ENCODE measurements at places on chromosomes 3 and 15. TPM values are rescaled to one million over a fixed set of nuclear protein-coding genes. Genes with fewer than 3 reads are reported as not detected.
A peak's percentile ranks its signal among the peaks of the same experiment; 100 is the strongest.

The GOLGA8T gene
- total RNA-seq = 0.97 TPM

The ZDHHC23 gene
- 1.7 TPM for total RNA-seq

The TM4SF1 gene
- total RNA-seq = 141 TPM

The MNS1 gene
- total RNA-seq = 0.42 TPM

The SLC35G2 gene
- 3.5 TPM for total RNA-seq

The FAM81A gene
- 3.5 TPM for total RNA-seq

The OR5H6 gene
- not detected for total RNA-seq

The CP gene
- 2.8 TPM for total RNA-seq

The DNASE1L3 gene
- total RNA-seq = 0.44 TPM

The STAB1 gene
- total RNA-seq = 61.6 TPM

DNA sequence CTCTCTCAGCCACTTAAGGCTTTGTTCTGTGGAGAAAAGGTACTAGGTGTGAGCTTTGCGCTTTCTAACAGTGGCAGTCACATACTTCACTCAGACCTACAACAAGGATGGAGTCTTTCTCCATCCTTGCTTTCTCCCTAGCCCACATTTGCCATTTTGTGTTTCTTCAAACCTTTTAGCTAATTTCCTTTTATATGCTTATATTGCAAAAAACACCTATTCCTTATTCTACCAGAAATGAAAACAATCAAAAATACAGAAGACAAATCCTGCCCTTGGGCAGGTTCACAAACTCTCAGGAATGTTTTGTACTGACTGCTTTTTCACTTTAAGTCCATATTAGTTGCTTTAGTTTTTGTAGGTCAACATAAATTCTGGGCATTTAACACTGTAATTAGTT lies 914.2 kb downstream of the SQOR start:
- H3K27me3 ChIP-seq = no peaks in the 10 kb centered on the region
- DNase-seq = no peak
- H3K27ac ChIP-seq = no peak overlapping the region
- no peaks in the 10 kb centered on the region for H3K4me1 ChIP-seq

DNA sequence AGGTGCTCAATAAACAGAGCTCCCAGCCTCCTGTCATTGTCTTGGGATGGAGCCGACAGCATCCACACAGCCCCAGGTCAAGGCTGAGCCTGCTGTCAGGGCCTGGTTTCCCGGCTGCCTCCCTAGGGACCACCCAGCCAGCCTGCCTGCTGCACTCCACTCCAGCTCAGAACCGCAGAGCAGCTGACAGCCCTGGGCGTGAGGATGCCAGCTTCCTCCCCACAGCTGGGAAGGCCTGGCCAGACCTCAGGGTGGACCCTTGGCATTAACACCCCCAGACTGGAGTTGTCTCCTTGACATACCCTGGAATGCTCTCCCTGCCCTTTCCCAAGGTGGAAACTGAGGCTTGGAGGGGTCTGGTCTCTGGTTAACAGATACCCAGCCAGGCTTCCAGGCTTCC lies 112.0 kb downstream of the WNT7A start:
- no peaks in the 10 kb centered on the region for H3K4me1 ChIP-seq
- DNase-seq = no peak
- H3K36me3 ChIP-seq = no peaks in the 10 kb centered on the region
- H3K27me3 ChIP-seq = no peaks in the 10 kb centered on the region
- no peak overlapping the region for H3K4me3 ChIP-seq

DNA sequence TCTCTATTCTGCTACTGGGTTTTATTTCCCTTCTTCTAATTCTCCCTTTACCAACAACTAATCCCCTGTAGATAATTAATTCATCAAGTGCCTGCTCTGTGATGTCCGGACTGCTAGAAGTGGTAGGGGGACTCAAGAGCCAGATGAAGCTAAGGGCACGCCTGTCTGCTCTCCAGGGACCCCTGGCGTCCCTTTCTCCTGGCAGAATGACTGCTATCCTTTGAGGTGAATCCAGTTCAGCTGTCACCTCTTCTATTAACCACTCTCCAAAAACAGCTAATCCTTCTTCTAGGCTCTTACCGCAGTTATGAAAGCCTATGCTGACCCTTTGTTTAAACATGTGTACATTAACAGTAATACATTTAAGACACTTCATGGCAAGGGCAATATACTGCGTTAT lies 1.4 kb upstream of the CHRNA7 start:
- H3K27me3 ChIP-seq = no peaks in the 10 kb centered on the region
- no peak overlapping the region for H3K4me3 ChIP-seq
- no peaks in the 10 kb centered on the region for H3K36me3 ChIP-seq
- no peak for DNase-seq

DNA sequence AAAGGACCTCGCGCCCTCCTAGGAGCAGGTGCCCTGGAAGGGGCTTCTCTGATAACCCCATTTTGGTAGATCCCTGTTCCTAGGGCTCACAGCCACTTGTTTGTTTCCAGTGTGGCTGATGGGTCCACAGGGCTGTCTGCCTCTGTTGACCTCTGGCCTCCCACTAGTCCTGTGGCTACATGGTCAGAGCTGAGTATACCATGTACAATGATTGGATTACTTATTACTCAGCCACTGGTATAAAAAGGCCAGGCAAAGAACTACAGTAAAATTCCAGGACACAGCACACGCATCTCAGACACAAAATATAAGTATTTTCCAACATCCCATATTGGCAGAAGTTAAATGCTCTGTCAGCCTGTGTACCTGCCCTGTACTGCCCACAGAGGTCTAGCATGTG lies 277.3 kb downstream of the GABRG3 start:
- H3K27ac ChIP-seq = no peak overlapping the region
- H3K4me3 ChIP-seq = no peak overlapping the region
- H3K36me3 ChIP-seq = no peaks in the 10 kb centered on the region
- H3K27me3 ChIP-seq = no peaks in the 10 kb centered on the region
- no peak for DNase-seq
- H3K4me1 ChIP-seq = no peaks in the 10 kb centered on the region

DNA sequence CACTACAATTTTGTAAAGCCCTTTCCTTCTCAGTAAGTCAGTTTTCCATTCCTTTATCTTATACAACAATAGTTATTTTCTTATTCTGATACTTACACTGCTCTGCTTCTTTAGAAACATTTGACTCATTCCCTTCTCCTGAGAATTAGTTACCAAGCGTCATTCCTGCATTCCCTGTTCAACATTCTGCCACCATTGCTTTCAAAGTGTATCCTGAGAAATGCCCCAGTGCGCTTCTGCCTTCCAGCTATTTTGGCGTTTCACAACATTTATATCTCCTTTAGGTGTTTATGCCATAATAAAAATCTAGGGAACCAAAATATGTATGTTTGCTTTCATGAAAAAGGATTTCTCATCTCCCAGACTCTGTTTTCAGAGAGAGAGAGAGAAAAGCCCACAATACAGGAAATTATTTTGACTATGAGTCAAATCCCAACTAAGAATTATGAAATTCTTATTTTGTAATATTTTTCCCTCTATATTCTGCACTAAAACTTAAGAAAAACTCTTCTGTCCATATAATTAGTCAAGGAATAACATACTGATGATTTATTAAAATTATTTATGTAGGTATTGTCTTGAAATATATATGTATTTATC lies 118.2 kb upstream of the RAP2B start:
- H3K27me3 ChIP-seq = no peaks in the 10 kb centered on the region
- no peak overlapping the region for H3K27ac ChIP-seq
- H3K36me3 ChIP-seq = no peaks in the 10 kb centered on the region
- no peaks in the 10 kb centered on the region for H3K4me1 ChIP-seq

- peaks cover 3% of the 10 kb centered on the region for H3K4me1 ChIP-seq
- no peaks in the 10 kb centered on the region for H3K27me3 ChIP-seq
- DNase-seq = no peak
- H3K36me3 ChIP-seq = no peaks in the 10 kb centered on the region
Measured at GRCh38 chr15:94843060-94843459, 611.7 kb downstream of the MCTP2 start.

DNA sequence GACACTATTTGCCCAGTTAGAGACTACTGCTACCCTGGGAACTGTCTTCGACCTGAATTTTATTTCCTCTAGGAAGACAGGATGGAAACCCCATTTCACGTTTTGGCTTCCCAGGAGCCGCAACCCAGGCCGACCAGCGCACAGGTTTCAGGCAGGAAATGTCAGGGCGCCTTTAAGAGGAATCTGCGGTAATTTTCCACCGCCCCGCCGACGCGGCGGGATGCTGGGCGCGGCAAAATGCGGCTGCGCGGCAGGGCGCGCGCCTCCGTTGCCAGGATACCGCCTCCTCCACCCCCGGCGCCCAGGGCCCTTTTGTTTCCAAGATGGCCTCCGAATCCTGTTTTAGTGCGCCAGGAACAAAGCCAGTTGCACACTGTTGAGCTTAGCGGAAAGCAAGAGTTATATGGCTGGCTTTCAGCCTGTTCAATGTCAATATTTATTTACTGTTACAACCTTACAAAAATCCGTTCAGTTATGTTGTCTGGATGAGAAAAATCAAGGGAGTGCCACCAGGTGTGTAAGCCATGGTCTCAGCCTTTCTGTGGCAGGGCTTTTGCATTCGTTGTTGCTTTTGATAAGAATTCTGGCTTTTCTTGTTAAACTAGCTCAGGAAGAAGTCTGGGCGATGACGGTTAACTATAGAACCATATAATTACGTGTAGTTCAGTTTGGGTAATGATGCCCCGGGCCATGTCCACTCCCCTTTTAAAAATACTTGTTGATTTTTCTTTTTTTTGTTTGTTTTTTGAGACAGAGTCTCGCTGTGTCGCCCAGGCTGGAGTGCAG lies 79.7 kb upstream of the CHD2 start:
- peak overlapping the region; percentile 87 for H3K27ac ChIP-seq
- H3K4me1 ChIP-seq = no peaks in the 10 kb centered on the region
- no peaks in the 10 kb centered on the region for H3K36me3 ChIP-seq
- peak; percentile 95 for DNase-seq
- peak overlapping the region; percentile 62 for H3K4me3 ChIP-seq

DNA sequence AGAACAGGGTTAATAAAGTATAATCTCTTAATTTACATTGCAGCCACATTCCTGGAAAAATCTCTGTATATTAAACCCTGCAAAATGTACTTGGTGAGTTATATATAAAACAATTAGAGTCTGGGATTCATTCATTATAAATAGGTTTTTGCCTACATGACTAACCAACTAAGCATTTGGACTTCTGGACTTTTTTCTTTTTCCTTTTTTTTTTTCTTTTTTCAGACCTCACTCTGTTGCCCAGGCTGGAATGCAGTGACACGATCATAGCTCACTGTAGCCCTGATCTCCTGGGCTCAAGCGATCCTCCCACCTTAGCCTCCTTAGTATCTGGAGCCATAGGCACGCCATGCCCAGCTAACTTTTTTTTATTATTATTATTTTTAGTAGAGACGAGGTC lies 4.5 kb downstream of the DNAJC13 start:
- H3K36me3 ChIP-seq = peaks cover 6% of the 10 kb centered on the region
- H3K4me3 ChIP-seq = no peak overlapping the region
- no peak overlapping the region for H3K27ac ChIP-seq
- DNase-seq = no peak

GRCh38 chr3:66472313-66473134 lies 28.3 kb downstream of the LRIG1 start:
- peaks cover 87% of the 10 kb centered on the region for H3K4me1 ChIP-seq
- no peak overlapping the region for H3K27ac ChIP-seq
- no peak overlapping the region for H3K4me3 ChIP-seq
- DNase-seq = no peak

GRCh38 chr15:62063825-62064635 lies 2.7 kb upstream of the C2CD4A start:
- H3K36me3 ChIP-seq = no peaks in the 10 kb centered on the region
- DNase-seq = no peak
- no peaks in the 10 kb centered on the region for H3K27me3 ChIP-seq
- no peaks in the 10 kb centered on the region for H3K4me1 ChIP-seq

- peaks cover 5% of the 10 kb centered on the region for H3K27me3 ChIP-seq
- no peak for DNase-seq
- H3K36me3 ChIP-seq = no peaks in the 10 kb centered on the region
- H3K4me1 ChIP-seq = no peaks in the 10 kb centered on the region
- no peak overlapping the region for H3K27ac ChIP-seq
Measured at GRCh38 chr3:97721446-97721845, 43.1 kb upstream of the ARL6 start.

- peaks cover 6% of the 10 kb centered on the region for H3K4me1 ChIP-seq
- H3K36me3 ChIP-seq = no peaks in the 10 kb centered on the region
- peak overlapping the region; percentile 52 for H3K27ac ChIP-seq
- no peaks in the 10 kb centered on the region for H3K27me3 ChIP-seq
- DNase-seq = no peak
- no peak overlapping the region for H3K4me3 ChIP-seq
Measured at GRCh38 chr3:57158813-57159738, 6.1 kb downstream of the IL17RD start.

DNA sequence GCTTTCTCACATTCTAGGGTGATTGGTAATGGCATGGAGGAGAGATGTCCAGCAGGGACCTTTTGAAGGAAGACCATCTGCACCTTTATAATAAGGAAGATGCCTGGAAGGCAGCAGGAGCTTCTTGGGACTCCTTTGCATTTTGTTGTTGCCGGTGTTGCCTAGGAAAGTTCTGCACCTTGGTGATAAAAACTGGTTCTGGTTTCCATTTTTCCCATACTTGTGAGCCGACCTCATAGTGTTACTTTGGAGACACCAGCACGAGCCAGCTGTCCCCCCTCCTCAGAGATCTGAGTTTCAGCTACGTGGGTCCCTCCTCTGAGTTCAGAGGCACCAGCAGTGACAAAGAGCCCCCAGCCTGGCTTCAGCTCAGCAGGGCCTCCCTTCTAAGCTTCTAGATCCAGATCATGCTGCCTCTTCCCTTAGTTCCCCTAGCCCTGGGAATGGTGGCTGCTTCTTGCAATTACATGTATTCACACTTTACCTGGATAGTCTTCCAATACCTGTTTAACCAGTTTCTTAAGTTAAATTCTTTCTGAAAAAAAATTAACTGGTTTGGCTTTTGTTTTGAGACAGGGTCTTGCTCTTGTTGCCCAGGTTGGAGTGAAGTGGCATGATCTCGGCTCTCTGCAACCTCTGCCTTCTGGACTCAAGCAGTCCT lies 18.0 kb upstream of the FSTL1 start:
- H3K4me3 ChIP-seq = no peak overlapping the region
- no peaks in the 10 kb centered on the region for H3K36me3 ChIP-seq
- no peak for DNase-seq
- no peaks in the 10 kb centered on the region for H3K27me3 ChIP-seq
- peaks cover 3% of the 10 kb centered on the region for H3K4me1 ChIP-seq

- H3K4me1 ChIP-seq = no peaks in the 10 kb centered on the region
- no peak overlapping the region for H3K4me3 ChIP-seq
- no peaks in the 10 kb centered on the region for H3K27me3 ChIP-seq
- no peaks in the 10 kb centered on the region for H3K36me3 ChIP-seq
Measured at GRCh38 chr15:89038146-89038545, 50.1 kb upstream of the ABHD2 start.

DNA sequence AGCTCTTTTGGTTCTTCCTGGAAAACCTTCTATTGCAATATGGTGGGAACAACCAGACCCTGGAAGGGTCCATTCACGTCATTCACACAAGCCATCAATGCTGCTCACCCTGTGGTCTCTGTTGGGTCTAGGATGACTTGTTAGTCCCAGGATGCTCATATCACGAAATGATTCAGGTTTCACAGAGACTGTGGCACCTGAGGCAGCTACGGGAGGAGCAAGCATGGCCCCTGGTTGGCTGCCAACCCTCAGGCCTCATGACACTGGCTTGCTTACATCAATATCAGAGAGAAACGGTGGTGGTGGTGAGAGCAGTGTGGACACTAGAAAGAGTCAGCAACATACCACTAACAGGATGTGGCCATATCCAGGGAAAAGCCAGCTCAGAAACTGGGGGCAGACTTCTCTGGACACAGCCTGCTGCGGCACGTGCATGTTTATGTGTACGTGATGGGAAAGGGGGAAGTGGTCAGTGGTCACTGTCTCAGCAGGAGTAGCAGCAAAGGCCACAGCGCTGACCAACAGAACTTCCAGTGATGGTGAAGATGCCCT lies 208.9 kb upstream of the ST8SIA2 start:
- no peak overlapping the region for H3K4me3 ChIP-seq
- peaks cover 13% of the 10 kb centered on the region for H3K4me1 ChIP-seq
- H3K27me3 ChIP-seq = no peaks in the 10 kb centered on the region
